KBM-7 (cell line): ENCODE measurements at places on chromosomes 3 and 15.
A peak's percentile ranks its signal among the peaks of the same experiment; 100 is the strongest.

- no peak for DNase-seq
These were observed 64.8 kb downstream of the SCN11A start for GRCh38 chr3:38986901-38987300.

DNA sequence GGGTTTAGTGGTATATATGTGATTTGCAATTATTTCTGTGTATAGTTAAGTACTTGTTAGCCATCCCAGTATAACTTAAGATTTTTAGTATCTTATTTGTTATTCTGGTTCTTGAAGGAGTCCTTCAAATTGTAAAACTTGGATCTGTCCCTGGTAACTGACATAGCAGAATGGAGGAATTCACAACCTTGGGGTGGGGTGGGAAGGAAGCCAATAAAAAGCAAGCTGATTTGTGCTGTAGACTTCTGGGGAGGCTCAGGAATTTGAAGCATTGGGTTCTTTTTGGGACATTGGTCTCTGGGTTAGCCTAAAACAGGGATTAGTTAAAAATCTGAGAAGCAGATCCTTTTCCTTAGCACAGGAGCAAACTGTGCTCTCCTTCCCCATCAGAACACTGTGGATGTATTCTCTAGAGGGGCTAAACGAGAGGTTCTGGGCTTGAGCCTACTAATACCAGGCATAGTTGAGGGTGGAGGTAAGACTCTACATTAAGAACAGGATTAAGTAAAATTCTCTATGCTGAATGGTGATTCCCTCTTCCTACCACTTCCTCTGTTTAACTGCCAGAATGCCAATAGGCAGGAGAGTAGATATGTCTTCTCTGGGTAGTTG, 42.2 kb downstream of the GMPS start:
- DNase-seq: no peak

DNA sequence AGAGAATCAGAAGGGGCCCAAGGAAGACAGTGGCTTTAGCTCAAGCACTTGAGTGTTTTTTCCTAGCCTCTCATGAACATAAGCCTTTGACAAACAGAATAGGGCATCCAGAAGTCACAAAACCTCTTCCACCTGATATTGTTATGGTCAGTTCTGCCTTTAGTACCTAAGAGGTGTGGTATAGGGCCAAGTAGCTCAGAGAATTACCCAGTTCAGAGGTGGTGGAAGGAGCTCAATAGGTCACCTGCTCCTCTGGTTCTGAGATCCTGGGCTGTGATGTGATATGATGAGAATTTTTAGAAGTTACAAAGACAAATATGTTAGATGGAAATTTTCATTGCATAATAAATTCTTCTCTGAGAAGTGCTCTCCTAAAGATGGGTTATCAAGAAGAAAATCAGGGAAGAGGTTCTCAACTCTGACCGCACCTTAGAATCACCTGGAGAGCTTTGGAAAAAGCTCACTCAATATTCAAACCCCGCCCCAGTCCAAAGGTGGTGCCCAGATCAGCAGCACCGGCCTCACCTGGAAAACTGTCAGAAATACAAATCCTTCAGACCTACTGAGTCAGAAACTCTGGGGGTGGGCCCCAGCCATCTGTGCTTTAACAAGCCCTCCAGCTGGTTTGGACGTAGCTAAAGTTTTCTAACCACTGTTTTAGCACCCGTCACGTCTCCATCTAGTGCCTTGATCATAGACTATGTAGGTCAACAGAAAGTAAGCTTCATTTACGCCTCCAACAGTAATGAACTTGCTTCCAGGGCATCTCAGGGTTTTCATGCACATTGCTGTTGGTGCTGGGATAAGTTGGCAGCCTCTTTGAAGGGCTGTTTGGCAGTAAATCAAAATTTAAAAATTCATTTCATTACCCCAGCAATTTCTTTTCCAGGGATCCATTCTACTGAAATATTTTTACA, 101.3 kb downstream of the MYH15 start:
- no peak for DNase-seq

DNA sequence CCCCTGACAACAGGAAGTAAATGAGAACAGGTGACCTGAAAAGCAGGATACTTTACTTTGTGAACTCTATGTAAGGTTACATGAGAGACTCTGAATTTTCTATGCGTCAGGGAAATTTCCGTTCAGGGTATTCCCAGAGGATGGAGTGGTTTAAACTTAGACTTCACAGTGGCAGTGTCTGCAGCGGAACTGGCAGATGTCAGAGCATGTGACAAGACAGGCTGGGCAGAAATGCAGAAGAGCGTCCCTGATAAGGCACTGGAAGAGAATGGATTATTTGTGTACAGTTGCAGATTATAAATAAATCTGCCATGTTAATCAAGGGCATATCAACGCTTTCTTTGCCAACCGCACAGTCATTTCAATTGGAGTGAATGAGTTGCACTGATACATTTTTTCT, 598.4 kb upstream of the ZNF717 start:
- no peak for DNase-seq

DNA sequence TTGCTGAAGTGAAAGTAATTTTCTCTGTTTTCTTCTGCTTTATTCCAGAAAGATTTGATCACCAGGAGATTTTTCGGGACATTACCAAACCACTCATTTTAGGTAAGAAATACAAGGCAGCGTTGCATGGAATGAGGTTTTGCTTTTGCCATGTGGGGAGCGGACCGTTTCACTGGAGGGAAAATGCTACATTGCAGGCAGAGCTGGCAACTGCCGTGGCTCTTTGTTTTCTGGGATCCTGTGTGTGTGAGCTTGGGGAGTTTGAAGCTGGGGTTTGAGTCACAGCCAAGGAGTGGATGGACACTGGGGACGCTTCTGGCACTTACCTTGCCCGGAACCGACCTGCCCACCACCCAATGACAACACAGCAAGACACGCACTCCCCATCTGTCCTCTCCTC, 109.9 kb downstream of the APBA2 start:
- no peak for DNase-seq

GRCh38 chr3:126135406-126136076, 44.8 kb downstream of the ALDH1L1 start:
- DNase-seq: no peak

DNA sequence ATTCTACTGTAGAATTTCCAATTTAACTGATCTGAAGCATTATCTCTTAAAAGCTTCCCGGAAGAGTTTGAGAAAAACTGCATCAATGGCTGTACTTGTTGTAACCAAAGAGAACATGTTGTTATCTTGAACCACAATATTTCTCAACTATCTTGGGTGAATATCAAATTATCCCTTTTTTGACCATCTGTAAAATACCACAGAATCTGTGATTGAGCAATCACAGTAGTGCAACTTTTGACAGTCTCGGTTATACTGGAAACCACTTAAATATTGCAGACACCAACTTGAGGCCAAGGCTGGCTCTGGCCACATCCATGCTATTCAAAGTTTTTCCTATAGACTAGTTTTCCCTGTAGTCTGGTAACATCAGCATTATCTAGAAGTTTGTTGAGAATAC, 842.8 kb upstream of the EPHA6 start:
- DNase-seq: no peak

GRCh38 chr15:29687939-29688505, 134.2 kb downstream of the TJP1 start:
- no peak for DNase-seq

DNA sequence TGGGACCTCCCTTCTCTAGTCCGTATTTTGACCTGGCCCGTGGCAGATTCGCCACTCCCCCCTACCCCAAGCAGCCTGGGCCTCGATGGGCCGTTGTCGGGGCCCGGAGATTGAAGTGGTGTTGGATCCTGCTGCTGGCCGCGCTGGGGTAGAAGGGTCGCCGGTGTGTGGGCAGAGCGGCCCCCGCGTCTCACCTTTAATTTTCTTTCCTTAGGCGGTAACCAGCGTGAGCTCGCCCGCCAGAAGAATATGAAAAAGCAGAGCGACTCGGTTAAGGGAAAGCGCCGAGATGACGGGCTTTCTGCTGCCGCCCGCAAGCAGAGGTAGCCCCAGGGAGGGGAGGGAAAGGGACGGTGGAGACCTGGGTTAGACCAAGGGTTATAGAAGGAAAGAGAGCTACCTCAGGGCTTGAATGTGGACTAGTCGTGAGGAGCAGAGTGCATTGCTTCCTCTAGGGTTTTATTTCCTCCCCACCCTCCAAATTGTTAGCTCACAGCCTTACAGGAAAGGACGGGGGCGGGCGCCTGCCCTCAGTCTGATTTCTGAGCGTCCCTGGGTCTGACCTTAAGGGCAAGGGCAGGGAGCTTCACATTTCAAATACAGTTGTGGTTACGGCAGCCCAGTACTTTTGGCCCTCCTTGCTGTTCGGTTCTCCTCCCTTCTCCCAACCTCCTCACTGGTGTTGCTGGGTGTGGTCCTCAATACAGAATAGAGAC, 799 bp downstream of the SERF2 start:
- peak; percentile 31 for DNase-seq

- no peak for DNase-seq
These were observed 57.3 kb upstream of the RASA2 start for GRCh38 chr3:141429371-141430035.

- DNase-seq: peak; percentile 31
These were observed 57.7 kb downstream of the IQSEC1 start for GRCh38 chr3:13015286-13016082.

DNA sequence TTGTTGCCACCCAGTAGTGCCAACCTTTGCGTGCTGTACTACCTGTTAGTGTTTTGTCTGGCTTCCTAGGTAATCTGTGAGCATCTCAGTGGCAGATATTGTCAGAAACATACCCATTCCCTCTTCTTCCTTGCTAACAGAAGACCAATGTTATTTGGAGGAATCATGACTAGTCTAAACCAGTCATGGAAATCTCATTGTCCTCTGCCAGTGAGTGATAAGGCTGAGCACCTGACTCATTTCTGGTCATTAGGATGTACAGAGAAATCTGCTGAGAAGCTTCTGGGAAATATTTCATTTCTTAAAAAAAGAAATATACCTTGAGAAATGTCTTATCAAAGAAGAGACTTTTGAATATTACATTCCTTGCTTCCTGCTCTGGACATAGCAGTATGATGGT, 70.1 kb upstream of the CDV3 start:
- no peak for DNase-seq

DNA sequence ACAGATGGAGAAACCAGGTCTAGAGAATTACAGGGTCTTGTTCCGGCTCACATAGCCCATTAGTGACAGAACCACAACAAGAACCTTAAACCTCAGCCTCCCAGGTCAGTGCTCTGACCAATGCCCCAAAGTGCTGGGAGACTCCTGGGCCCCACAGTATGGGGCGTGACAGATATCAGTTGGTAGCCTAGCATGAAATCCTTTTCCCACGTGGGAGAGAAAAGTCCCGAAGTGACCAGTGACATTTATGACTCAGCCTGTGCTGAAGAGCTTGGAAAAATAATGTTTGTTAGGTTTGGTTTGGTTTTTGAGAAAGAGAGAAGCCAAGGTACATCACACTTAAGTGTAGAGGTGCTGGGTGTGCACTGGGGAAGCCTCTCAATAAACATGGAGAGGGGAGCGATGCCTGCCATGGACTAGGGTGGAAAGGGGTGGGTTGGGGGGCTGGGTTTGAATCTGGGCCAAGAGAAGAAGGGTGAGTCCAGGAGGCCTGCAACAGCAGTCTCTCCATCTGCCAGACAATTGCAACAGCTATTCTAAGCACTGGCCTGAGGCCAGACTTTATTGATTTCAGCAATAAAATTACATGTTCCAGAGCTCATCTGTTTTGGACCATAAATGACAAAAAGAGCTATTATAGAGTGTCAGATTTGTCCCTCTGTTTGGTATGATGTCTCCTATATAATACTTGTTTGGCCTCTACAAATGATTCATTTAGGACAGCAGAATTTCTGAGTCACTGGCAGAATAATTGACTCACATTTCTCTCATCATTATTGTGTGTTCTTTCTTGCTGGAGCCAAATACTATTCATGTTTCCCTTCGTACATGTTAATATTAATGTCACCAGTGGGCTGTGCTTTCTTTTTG, 43.4 kb downstream of the C2CD4A start:
- DNase-seq: no peak

DNA sequence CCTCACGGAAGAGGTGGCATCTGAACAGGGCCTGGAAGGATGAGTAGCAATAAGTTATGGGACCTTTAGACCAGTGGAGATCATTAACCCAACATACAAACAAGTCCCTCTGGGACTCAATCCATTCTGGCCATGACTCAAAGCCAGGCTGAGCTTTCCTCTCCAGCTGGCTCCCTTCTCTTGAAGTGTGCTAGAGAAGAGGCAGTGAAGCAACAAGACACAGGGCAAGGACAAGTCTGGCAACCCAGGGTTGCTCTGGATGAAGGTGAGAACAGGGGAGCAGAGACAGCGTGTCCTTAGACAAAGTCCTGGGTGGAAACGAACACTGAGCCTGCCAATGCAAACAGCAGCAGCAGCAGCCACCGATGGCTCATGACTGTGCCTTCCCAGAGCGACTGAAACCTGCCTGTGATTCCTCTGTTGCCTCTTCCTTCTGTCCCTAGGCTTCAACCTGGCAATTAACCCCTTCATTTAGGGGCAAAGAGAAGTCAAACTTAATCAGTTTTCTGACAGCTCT, 86.8 kb downstream of the BDH1 start:
- no peak for DNase-seq

DNA sequence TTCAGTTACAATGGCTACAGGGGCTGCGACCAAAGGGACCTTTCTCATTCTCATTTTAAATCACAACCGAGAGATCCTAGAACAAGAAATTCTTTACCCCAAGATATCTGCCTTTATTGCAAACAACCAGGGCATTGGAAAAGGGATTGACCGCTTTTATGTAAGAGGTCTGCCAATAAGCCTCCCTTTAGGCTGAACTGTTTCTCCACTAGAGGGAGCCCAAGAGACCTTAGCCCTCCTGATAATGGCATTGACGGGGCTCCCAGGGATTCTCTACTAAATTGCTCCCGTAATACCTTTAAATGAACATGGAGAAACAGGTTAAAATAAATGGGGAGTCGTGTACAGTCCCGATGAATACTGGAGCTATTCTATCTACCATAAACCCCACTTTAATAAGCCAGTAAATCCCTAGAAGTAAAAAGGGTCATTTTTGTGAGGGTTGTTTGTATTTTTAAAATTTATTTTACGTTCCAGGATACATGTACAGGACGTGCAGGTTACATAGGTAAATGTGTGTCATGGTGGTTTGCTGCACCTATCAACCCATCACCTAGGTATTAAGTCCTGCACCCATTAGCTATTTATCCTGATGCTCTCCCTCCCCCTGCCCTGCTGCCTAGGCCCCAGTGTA, 7.5 kb upstream of the IGSF10 start:
- DNase-seq: peak; percentile 74

DNA sequence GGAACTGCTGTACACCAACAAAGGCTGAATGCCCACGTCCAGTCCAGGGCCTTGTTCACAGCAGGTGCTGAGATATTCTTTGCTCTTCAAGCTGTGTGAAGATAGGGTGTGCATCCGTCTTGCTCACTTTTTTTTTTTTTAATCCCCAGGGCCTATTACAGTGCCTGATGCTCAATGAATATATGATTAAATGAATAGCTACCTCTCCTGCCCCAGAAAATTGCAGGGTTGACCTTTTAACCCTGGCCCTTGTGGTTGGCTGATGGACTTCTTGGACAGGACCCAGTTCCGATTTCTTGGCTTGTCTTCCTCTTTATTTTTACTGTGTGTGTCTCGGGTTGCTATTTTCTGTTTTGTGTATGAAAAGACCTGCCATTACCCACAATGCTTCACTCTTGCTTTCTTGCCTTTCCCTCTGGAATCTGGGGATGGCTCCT, 2.9 kb upstream of the FYTTD1 start:
- peak; percentile 81 for DNase-seq
